ENCODE measurements at places on chromosomes 6 and 20.

DNA sequence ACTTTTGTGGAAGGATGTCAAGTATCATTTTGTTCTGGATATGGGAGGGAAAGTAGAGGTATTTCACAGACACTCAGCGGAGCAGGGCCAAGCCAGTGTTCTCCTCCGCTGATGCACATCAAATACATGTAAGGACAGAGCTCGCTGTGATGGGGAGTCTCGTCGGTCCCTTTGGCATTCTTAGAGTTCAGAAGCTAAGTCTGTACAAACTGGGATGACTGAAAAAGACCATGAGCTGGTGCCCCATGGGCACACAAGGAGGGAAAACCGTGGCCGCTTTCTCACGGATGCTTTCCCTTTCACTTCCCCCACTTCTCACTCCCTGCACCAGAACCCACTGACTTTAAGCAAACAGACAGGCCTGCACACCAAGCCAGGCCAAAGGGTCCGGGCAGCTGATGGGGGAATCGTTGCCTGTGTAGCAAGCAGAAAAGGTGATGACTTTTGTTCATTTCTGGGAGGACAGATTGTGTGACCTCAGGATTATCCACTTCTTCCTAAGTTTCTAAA is 27.7 kb upstream of the MPC1 start:
- no peak for DNase-seq

- no peak for DNase-seq
Observed at GRCh38 chr6:116629563-116629981, 13.3 kb downstream of the RSPH4A start.

DNA sequence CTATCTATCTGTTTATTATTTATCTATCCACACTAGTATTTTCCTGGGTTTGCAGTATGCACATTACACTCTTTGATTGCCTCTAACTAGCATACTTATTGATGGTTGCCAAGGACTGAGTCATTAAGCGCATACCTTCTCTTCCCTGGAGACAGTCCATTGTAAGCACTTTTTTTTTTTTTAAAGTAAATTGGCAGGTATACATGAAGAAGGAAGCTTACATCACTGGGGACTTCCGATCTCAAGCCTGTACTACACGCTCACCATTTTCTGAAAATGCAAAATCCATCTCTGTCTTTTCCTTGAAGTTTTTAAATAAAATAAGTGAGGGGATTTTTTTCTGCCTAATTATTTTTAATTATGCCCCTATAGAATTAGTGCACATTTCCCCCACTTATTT is 63.5 kb downstream of the HMGN3 start:
- no peak for DNase-seq

DNA sequence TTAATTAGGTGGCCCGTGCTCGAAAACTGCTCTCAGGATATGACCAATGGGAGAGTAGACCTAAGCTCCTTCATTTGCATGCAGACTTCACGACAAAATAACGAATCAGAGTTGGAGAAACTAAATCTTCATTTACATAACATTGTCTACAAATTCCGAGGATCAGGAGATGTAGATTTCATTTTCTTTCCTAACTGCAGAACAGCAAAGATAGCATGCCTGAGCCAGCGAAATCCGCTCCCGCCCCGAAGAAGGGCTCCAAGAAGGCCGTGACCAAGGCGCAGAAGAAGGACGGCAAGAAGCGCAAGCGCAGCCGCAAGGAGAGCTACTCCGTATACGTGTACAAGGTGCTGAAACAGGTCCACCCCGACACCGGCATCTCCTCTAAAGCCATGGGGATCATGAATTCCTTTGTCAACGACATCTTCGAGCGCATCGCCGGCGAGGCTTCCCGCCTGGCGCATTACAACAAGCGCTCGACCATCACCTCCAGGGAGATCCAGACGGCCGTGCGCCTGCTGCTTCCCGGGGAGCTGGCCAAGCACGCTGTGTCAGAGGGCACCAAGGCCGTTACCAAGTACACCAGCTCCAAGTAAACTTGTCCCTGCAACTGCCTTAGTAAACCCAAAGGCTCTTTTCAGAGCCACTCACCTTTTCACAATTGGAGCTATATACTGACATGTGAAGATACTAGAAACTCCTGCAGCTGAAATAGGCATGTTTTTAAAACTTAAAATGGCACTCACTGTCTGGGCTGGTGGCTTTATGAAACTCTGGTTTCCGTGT is 96.5 kb downstream of the HFE start:
- DNase-seq: no peak

- no peak for DNase-seq
Observed at GRCh38 chr6:74117113-74117512, 421.1 kb downstream of the CD109 start.

GRCh38 chr6:132515386-132515785 is 2.5 kb upstream of the STX7 start:
- DNase-seq: no peak

- no peak for DNase-seq
Observed at GRCh38 chr6:11374036-11375010, 141.9 kb upstream of the NEDD9 start.

DNA sequence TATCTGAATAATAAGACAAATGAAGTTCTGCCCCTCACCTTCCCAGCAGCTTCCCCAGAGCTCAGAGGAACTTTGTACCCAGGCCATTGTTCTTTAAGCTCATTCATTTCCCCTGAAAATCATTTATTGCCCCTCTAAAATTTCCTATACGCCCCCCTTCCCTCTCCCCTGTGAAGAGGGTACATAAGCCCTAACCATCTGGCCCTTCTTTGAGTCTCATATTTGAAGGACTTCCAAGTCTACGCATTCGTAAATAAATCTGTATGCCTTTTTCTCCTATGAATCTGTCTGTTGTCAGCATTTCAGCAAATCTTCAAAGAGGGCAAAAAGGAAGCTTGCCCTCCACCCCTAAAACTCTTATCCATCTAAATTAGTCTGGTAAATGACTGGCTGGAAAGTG is 73.1 kb upstream of the DST start:
- DNase-seq: no peak

GRCh38 chr20:24469894-24470745 is 691 bp downstream of the SYNDIG1 start:
- no peak for DNase-seq

GRCh38 chr20:49956689-49957088 is 20.5 kb downstream of the RNF114 start:
- no peak for DNase-seq

DNA sequence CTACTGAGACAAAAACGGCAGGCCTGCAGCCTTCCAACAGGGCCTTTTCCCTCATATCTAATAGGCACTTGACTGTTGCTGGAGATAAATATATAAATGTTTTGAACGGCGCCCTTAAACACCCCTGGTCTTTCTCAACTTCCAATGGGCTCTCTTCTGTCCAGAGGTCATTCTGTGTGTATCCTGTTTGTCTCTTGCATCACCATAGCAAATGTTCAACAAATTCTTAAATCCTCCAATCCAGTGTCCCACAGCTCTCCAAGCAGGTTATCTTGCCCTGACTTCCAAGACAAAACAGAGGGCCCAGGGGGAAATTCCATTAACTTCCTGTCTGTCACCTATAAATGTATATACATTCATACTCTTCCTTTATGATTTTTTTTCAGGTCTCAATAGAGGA is 62.0 kb downstream of the OR2J2 start:
- no peak for DNase-seq

DNA sequence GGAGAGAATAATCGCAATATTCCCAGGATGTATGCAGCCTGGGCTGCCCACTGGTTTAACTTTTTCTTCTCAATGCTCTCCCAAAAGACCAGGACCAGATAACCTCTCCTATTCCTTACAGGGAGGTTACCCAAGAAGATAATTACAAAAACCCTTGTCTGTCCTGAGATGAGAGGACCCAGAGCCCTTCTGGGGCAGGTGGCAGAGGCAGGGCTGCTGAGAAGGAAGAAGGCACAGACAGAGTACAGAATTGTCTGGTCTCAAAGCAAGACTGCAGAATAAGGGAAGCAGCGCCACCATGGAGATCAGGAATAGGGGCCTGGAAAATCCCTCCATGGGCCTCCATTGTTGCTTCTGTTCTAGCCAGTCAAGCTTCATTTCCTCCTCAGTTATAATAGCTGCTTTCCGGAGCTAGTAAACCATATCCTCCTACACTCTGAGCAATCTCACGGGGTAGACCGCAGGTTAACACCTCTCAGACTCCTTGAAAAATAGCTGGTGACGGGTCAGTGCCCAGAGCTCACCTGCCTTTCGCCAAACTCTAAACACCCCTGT is 463 bp upstream of the HLA-DMB start:
- no peak for DNase-seq

DNA sequence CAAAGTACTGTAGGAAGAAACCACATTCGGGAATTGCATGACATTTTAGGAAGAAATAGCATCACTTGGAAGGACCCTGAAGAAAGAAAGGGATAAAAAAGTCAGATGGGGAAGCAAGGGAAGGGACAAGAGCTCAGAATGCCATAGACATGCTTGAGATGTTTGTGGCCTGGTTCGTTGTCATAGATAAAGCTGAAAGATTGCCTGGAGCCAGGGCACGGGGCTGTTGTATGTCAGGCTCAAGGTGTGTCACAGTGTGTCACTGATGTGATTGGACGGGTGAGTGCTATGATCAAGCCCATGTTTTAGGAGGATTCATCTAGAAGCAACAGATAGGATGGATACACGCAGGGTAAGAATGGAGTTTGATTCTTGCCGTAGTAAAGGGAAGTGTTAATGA is 216.2 kb upstream of the SOX4 start:
- no peak for DNase-seq

DNA sequence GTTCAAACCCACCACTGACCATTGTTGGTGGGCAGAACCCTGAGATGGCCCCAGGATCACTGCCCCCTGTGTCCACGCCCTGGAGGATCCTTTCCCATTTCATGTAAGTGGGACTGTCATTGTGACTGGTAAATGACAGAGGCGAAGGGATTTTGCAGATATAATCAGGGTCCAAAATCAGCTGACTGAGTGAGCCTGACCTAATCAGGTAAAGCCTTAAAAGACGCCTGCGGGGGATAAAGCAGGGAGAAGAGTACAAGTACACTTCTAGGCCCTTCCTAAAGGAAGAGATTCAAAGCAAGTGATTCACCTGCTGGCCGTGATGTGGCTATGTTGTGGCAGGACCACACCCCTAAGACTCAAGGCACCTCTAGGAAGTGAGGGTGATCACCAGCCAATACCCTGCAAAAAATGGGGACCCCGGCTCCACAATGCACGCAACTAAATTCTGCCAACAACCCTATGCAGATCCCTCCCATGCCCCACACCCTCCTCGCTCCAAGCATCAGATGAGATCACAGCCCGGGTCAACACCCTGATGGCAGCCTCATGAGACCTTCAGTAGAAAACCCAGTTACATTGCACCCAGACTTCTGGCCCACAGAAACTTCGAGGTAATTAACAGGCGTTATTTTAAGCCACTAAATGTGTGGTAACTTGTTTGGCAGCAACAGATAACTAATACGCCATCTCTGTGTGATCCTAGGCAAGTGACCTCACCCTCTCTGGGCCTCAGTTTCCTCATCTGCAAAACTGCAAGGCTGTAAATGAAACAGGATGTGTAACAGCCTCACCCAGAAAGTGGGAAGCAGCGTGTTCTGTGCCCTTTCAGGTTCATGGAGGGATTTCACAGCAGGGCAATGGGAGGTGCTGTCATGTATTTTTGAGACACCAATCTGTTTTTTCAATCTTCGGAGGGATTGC is 11.3 kb downstream of the PREX1 start:
- no peak for DNase-seq

GRCh38 chr6:92762443-92763273 is 656.7 kb downstream of the EPHA7 start:
- DNase-seq: no peak

DNA sequence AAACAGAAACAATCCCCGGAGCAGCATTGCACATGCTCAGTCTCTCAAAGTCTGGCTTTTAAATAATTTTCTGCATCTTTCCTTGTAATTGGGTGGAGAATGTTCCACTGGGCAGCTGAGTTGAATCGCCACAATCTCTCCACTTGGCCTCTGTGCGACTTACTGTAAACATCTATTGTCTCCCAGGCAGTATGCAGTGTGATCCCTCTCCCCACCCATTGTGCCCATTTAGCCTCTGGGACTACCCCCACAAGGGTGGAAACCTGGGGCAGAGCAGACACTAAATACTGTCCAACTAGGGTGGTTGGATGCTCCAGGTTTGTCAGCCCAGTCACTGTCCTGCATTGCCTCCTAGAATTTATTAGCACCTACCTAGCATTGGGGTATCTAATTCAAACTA is 96.2 kb downstream of the JARID2 start:
- DNase-seq: no peak

DNA sequence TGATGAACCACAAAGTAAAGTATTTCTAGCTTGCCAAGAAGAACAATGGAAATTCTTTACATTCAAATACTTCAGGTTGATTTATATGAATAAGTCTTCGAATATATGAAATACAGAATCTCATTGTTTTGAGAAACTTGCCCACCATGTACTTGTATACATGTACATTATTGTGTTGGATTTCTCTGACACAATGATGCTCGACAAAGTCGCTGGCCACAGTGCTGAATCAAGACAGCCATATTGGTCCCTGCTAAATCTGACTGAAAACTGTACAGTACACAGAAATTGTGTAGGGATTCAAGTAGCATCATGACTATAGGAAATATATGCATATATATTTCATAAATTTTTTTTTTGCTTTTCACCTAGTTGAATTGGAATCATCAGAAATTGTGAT is 13.1 kb upstream of the LIN28B start:
- DNase-seq: no peak

DNA sequence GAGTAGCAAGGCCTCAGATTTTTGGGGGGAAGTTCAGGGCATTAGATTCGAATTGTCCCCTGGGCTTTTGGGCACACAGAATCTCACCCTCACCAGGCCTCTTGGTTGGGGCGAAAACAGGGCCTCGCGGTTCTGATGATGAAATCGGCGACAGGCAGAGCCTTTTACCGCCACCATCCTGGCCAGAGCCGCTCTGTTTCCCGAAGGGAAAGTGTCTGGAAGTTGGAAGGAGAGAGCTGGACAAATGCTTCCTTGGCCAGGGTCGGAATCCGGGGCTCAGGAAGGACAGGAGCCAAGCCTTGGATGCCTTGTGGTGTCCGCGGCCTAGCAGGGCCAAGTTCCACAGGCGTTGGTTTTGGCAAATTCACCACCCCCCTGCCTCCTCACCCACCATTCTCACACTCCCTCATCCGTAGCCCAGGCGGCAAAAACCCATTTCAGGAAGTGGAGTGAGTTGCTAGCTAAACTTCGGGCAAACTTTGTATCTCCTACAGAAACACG is 3.5 kb upstream of the TFAP2A start:
- DNase-seq: no peak

DNA sequence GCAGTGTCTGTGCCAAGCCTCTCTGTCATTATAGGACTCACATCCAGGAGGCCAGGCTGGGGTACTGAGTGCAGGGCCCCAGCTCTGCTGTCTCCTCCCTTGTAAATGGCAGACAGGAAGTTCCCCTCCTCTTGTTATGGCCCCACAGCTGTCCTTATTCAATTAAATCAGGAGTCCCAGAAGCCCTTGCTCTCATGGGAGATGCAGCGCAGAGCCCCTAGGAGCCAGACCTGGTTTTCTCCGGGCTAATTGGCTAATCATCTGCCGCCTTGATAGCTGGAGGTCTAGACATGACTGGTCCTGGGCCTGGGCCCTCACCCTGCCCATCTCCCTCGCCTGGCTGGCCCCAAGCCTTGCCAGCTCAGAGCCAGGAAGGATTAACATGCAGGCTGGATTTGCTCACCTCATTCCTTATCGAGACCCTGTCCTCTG is 172.0 kb downstream of the VEGFA start:
- no peak for DNase-seq

Measured in NCI-H1694 (cell line).